SJCRH30 (cell line): ENCODE measurements at places on chromosomes 4 and X. TPM values are rescaled to one million over a fixed set of nuclear protein-coding genes. Genes with fewer than 3 reads are reported as not detected.

The SHROOM3 gene
- total RNA-seq: 22.8 and 23.0 TPM in 2 replicates

- H3K27ac ChIP-seq: peak overlapping the region; percentile 70
- H3K4me3 ChIP-seq: peak overlapping the region; percentile 34
- no peaks in the 10 kb centered on the region for H3K36me3 ChIP-seq
- H3K4me1 ChIP-seq: no peaks in the 10 kb centered on the region; the same call in 1 of the 2 replicates
- peak; percentile 5 for DNase-seq
These were observed 51.7 kb downstream of the GASK1B start for GRCh38 chr4:158121161-158121579.

- no peak overlapping the region for H3K27ac ChIP-seq
- H3K4me3 ChIP-seq: no peak overlapping the region
- H3K4me1 ChIP-seq: no peaks in the 10 kb centered on the region
- H3K36me3 ChIP-seq: peaks cover 32% of the 10 kb centered on the region
- DNase-seq: no peak
- H3K27me3 ChIP-seq: no peaks in the 10 kb centered on the region
These were observed 12.2 kb downstream of the ANTXR2 start for GRCh38 chr4:80060804-80061203.

DNA sequence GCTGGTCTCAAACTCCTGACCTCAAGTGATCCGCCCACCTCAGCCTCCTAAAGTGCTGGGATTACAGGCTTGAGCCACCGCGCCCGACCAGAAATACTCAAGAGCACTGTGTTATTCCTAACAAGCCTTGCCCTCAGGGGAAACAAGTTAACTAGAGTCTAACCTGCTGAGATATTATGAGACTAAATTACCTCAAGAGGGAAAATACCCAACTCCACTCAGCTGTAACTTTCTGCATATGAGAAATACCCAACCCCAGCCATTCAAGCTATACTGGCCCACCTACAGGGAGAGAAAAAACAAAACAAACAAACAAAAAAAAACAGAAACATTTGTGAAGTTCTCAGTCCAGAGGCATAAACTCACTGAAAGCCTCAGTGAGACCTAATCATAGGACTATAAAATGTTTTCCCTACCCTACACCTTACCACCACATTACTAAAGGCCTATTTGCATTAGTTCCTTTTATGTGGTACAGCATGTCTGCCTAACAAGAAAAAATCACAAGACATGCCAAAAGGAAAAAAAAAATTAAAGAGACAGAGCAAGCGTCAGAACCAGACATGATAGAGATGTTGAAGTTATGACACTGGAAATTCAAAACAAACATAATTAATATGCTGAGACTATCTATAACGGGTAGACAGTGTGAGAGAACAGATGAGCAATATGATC lies 876.0 kb downstream of the FSTL5 start:
- no peak overlapping the region for H3K4me3 ChIP-seq
- H3K4me1 ChIP-seq: no peaks in the 10 kb centered on the region
- H3K27ac ChIP-seq: no peak overlapping the region
- no peak for DNase-seq
- no peaks in the 10 kb centered on the region for H3K36me3 ChIP-seq
- no peaks in the 10 kb centered on the region for H3K27me3 ChIP-seq

DNA sequence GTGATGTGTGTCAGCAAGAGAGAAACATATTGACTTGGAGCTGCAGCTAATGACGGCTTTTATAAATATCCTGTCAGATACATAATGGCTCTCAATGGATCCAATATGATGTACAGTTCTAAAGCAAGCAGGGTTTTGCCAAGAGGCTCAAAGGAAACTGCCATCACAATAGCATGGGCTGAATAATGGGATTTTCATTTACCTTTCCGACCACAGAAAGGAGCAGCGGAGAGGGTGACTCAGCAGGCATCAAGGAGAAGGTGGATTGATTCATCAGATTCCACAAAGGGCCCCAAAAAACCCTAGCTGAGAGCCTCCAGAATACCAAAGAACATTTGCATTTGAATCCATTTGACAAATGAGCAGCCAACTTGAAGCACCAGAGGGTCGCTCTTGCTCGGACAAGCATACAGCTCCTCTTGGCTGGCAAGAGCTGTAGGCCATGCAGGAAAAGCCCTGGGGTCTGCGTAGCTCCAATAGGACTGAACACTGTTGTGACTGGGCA lies 355.7 kb upstream of the NOCT start:
- no peaks in the 10 kb centered on the region for H3K36me3 ChIP-seq
- H3K4me1 ChIP-seq: no peaks in the 10 kb centered on the region; the same call in 1 of the 2 replicates
- no peak for DNase-seq
- no peak overlapping the region for H3K4me3 ChIP-seq

DNA sequence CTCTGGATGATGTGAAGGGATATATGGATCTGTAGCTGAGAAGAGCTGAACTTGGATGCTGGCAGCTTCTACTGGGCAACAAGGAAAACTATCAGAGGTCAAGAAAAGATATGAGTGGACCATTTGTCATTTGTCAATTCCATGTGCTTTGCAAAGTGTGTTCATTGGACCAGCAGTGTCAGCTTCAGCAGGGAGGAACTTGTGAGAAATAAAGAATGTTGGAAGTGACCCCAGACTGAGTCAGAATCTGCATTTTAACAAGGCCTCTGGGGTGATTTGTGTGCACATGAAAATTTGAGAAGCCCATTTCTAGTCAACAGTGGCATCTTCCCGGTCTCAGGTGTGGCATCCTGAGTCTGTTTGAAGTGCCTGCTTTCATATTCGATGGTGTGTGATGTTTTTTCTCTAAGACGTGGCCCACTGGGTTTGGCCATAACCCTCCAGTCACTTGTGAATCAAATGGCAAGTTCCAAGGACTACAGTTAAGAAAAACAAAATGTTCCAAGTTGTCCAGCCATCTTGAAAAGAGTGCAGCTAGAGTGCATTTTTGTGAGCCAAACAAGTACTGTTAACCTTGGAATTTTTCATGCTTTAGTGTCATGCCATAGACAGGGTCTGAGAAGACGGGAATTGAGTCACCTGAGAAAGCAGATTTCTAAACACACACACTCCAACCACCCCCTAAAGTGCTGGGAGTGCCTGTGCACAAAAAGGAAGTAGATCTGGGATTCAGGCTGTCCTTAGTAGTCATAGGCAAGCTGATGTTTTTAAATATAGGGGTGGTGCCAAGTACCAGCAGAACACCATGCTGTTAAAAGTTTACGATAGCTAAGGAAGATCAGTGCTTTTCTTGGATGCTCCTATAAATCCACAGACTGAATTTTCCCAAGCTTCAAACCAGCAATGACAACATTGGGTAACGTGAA lies 26.4 kb downstream of the GPM6B start:
- no peak overlapping the region for H3K4me3 ChIP-seq
- no peak for DNase-seq
- no peaks in the 10 kb centered on the region for H3K4me1 ChIP-seq
- H3K36me3 ChIP-seq: peaks cover 1% of the 10 kb centered on the region; the same call in 1 of the 2 replicates
- H3K27me3 ChIP-seq: no peaks in the 10 kb centered on the region

GRCh38 chr4:150136036-150136435 lies 57.8 kb downstream of the DCLK2 start:
- no peak for DNase-seq
- no peaks in the 10 kb centered on the region for H3K36me3 ChIP-seq
- no peak overlapping the region for H3K4me3 ChIP-seq

- DNase-seq: no peak
- H3K27ac ChIP-seq: no peak overlapping the region
- no peaks in the 10 kb centered on the region for H3K36me3 ChIP-seq
These were observed 60.0 kb downstream of the FHDC1 start for GRCh38 chr4:152996111-152996571.

DNA sequence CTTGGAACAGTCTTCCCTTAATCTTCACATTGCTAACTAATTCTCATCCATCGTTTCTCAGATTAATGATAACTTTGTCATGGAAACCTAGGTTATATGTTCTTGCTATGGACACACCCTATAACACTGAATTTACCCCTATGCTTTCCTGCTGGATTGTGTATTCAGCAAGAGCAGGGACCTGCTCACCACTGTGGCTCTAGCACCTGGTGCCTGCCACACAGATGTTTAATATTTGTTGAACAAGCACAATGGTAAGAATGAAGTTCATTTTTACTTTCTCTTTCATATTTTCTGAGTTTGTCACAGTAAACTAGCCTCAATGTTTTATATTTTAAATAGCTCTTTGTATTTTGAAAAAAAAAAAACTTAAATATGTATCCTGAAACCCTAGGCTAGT lies 734.0 kb upstream of the DIAPH2 start:
- DNase-seq: no peak
- H3K4me1 ChIP-seq: no peaks in the 10 kb centered on the region
- H3K36me3 ChIP-seq: no peaks in the 10 kb centered on the region

DNA sequence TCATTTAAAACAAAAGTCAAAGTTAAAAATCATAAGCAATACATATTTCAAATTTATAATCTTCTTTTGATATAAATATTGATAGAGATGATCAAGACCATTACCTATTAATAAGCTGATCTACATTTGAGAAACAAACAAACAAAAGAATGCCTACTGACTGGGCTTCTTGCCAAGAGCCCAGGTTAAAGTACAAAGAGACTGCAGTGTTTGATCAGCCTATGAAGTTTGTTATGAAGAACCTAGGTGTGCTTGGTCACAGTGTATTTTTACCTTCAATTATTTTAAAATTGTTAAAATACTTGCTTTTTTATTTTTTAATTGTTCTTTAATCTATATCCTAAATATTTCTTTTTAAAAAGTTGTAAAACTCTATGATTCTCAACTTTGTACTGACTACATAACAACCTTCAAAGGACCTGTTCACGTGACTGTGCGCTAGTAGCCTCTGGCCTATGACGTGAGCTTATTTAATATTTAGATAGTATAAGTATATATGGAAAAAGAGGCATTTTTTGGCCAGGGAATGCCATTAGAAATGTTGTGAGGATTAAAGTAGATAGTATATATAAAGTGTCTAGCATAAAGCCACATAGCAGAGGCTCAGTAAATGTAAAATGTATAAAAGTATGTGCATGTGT lies 11.4 kb upstream of the SLC39A8 start:
- no peaks in the 10 kb centered on the region for H3K36me3 ChIP-seq
- no peak for DNase-seq
- H3K4me3 ChIP-seq: no peak overlapping the region
- H3K4me1 ChIP-seq: no peaks in the 10 kb centered on the region
- no peak overlapping the region for H3K27ac ChIP-seq

The GCNA gene
- 0.26 and 0.48 TPM in 2 replicates for total RNA-seq

DNA sequence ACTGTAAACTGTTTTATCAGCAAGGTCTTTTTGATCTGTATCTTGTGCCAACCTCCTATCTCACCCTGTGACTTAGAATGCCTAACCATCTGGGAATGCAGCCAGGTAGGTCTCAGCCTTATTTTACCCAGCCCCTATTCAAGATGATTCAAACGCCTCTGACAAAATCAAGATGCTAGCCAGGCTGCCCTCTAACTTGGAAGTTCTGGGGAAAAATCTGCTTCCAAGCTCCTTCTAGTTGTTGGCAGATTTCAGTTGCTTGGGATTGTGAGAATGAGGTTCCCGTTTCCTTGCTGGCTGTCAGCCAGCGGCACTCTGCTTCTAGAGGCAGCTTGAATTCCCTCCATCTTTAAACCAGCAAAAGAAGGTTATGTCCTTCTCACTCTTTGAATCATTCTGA lies 34.7 kb downstream of the LUZP4 start:
- H3K27me3 ChIP-seq: no peaks in the 10 kb centered on the region; the same call in 1 of the 2 replicates
- H3K36me3 ChIP-seq: no peaks in the 10 kb centered on the region; the same call in 1 of the 2 replicates
- H3K27ac ChIP-seq: no peak overlapping the region
- peak; percentile 51 for DNase-seq
- H3K4me1 ChIP-seq: peaks cover 12% of the 10 kb centered on the region

DNA sequence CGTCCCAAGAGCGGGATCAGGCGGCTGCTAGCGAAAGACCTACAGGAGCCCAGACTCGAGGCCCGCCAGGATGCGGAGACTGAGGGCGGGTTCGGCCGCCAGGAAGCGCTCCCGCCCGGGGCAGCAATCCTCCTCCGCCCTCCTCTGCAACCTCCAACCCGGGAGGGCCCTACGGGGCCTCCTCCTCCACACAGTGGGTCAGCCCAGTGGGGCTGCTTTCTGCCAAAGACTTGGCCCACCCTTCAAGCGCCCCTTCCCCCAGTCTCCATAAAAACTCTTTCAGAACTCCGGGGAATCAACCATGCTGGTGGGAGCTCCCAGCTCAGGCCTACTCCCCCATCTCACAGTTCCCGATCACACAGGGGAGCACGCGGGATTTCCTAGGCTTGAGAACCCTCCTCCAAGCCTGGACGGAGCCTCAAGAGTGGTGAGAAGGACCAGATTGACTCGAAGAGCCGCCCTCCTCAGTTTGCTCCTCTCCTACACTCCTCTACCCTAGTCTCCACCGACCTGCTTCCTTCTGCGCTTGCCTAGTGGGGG lies 77.5 kb downstream of the RLIM start:
- H3K27ac ChIP-seq: peak overlapping the region; percentile 99
- peak; percentile 83 for DNase-seq
- H3K36me3 ChIP-seq: no peaks in the 10 kb centered on the region
- no peaks in the 10 kb centered on the region for H3K27me3 ChIP-seq
- H3K4me1 ChIP-seq: peaks cover 17% of the 10 kb centered on the region

The SETD7 gene
- 26.3 and 26.8 TPM in 2 replicates for total RNA-seq

GRCh38 chrX:65985211-65985610 lies 54.7 kb downstream of the VSIG4 start:
- H3K4me1 ChIP-seq: no peaks in the 10 kb centered on the region
- H3K4me3 ChIP-seq: no peak overlapping the region
- DNase-seq: no peak
- no peaks in the 10 kb centered on the region for H3K36me3 ChIP-seq
- no peak overlapping the region for H3K27ac ChIP-seq
- no peaks in the 10 kb centered on the region for H3K27me3 ChIP-seq

DNA sequence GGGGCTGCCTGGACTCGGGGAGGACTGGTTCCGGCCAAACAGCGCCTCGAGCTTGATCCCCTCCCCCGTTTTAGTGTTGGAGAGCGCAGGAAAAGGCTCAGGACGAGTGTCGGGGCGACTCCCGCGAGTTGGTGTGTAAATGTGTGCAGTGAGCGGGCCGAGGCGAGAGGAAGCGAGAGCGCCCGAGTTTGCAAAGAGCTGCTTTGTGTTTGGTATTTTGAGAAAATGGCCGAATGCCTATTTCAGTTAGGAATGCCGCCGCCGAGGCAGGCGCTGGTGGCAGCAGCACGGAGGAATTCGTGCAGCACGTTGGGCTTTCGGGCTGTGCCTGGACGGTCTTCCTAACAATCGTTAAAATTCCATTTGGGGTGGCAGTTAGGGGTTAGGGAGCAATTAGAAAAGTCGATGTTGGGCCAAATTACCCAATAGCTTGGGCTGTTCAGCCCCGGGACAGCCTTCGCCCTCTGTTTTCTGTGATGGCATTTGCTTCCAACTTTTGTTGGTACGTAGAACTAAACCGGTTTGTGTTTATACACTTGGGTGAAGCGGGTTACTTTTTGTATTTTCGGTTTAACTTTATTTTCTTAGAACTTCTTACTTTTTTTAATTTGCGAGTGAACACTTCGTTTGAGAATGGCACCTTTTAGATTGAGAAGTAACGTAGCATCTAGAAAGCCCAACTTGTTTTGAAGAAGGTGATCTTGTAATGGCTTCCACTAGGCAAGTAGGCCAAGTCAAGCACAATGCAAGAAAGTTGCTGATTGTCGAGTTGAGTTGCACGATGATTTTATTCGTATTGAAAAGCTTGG lies 1.6 kb downstream of the REST start:
- H3K4me3 ChIP-seq: peak overlapping the region; percentile 94
- peak; percentile 77 for DNase-seq
- H3K27ac ChIP-seq: peak overlapping the region; percentile 82
- H3K27me3 ChIP-seq: no peaks in the 10 kb centered on the region

The FAAH2 gene
- 6.2 and 9.4 TPM in 2 replicates for total RNA-seq

The AFP gene
- 12.7 and 13.3 TPM in 2 replicates for total RNA-seq
